Bladder microvascular endothelial cell (primary cell): ENCODE measurements at places on chromosomes 12 and 14. TPM values are rescaled to one million over a fixed set of nuclear protein-coding genes. Genes with fewer than 3 reads are reported as not detected.

ACRBP gene
- 0.16 and 0.57 TPM in 2 replicates for total RNA-seq

DLST gene
- total RNA-seq: 46.1 and 73.6 TPM in 2 replicates

EIF2S3B gene
- 0.32 and 0.69 TPM in 2 replicates for total RNA-seq

BDKRB1 gene
- not detected in 2 replicates for total RNA-seq

SMCO3 gene
- total RNA-seq: under 0.01 and 1.1 TPM in 2 replicates

KRT6B gene
- 0.13 and 0.32 TPM in 2 replicates for total RNA-seq

SLC25A21 gene
- total RNA-seq: 0.16 and 1.3 TPM in 2 replicates

PPP1R1A gene
- total RNA-seq: not detected in 2 replicates

PZP gene
- total RNA-seq: 0.94 and 1.1 TPM in 2 replicates

PARPBP gene
- 11.5 and 12.0 TPM in 2 replicates for total RNA-seq

RASSF9 gene
- 1.5 and 4.6 TPM in 2 replicates for total RNA-seq

PMCH gene
- total RNA-seq: not detected in 2 replicates

NRIP2 gene
- not detected in 2 replicates for total RNA-seq

ACSM4 gene
- not detected in 2 replicates for total RNA-seq

VRTN gene
- total RNA-seq: not detected in 2 replicates
